Activated CD4-positive, alpha-beta memory T cell treated with anti-CD3 and anti-CD28 coated beads for 36 hours (primary cell): ENCODE measurements at places on chromosomes 13 and 19. TPM values are rescaled to one million over a fixed set of nuclear protein-coding genes. Genes with fewer than 3 reads are reported as not detected.

The LPAR6 gene
- 8.8 TPM for total RNA-seq

The PEX11G gene
- total RNA-seq = 2.1 TPM

DNA sequence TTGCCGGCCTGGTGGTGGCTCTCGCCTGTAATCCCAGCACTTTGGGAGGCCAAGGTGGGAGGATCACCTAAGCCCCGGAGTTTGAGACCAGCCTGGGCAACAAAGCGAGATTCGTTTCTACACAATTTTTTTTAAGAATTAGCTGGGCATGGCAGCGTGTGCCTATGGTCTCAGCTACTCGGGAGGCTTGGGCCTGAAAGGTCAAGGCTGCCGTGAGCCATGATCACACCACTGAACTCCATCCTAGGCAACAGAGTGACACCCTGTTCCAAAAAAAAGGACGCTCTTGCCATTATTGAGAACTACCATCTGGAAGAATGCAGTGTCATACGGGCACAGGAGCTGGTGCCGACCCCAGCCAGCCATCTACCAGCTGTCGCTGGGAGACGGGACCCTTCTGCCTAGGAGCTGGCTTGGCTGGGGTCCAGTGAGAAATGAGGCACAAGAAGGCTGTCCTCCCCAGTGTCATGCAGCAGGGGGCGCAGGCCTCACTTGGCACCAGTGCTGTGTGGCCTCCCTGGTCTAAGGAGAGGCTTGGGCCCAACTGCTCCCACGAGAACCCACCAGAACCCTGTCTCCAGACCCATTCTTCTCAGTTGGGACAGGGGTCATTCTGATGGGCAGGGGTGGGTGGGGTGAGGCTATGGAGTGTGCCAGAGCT, 12.2 kb upstream of the RELB start:
- no peak overlapping the region for H3K27ac ChIP-seq
- H3K27me3 ChIP-seq = no peaks in the 10 kb centered on the region
- peaks cover 12% of the 10 kb centered on the region for H3K36me3 ChIP-seq

The ZNF136 gene
- total RNA-seq = 12.8 TPM

The TMEM221 gene
- not detected for total RNA-seq

DNA sequence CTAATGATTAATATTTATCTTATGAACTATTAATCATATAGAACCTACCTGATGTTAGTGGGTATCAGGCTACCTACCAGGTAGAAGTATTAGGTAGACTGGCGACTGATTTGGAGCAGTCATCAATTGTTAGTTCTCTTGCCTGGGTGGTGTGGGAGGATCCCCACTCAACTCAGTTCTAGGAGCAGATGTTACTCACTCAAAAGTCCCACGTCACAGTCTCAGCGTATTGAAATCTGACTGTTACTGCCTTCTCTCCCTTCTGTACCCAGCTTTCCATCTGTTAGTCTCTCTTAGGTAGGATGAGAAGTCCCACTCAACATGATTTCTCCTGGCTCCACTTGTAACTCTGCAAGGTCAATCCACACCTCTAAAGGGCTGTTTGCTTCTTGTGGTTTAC, 102.7 kb downstream of the OLFM4 start:
- no peak overlapping the region for H3K27ac ChIP-seq
- no peak for DNase-seq
- no peaks in the 10 kb centered on the region for H3K27me3 ChIP-seq
- no peak overlapping the region for H3K4me3 ChIP-seq
- H3K4me1 ChIP-seq = no peaks in the 10 kb centered on the region

DNA sequence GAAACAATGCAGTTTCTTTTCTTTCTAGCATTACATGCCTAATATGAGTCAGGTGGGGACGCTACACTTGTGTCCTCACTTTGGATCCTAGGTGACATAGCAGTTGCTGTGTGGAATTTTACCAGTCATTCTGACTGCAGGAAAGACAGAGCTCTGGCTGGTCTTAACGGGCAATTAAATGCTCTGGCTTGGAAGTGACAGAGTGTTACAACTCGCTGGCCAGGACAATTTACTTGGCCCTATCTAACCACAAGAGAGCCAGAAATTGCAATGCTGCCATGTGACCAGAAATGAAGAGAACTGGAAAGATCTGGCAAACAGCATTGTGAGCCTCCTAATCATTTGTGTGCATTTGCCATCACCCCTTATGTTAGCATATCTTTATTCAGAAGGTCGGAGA, 351.1 kb downstream of the DCT start:
- H3K36me3 ChIP-seq = no peaks in the 10 kb centered on the region
- H3K27me3 ChIP-seq = peaks cover 3% of the 10 kb centered on the region
- no peak overlapping the region for H3K4me3 ChIP-seq

- no peak for DNase-seq
- no peak overlapping the region for H3K27ac ChIP-seq
- H3K27me3 ChIP-seq = peaks cover 11% of the 10 kb centered on the region
- H3K36me3 ChIP-seq = no peaks in the 10 kb centered on the region
Measured at GRCh38 chr13:33125821-33126570, 109.8 kb downstream of the KL start.

GRCh38 chr19:34778342-34778741, 5.3 kb upstream of the ZNF599 start:
- no peak overlapping the region for H3K4me3 ChIP-seq
- H3K4me1 ChIP-seq = no peaks in the 10 kb centered on the region
- no peaks in the 10 kb centered on the region for H3K36me3 ChIP-seq

- no peak overlapping the region for H3K4me3 ChIP-seq
- peaks cover 2% of the 10 kb centered on the region for H3K27me3 ChIP-seq
- no peaks in the 10 kb centered on the region for H3K36me3 ChIP-seq
Measured at GRCh38 chr13:32824675-32825074, 191.5 kb upstream of the KL start.

GRCh38 chr13:29743201-29743786, 107.1 kb downstream of the UBL3 start:
- H3K36me3 ChIP-seq = no peaks in the 10 kb centered on the region
- no peaks in the 10 kb centered on the region for H3K4me1 ChIP-seq
- no peak overlapping the region for H3K4me3 ChIP-seq
- no peak for DNase-seq

DNA sequence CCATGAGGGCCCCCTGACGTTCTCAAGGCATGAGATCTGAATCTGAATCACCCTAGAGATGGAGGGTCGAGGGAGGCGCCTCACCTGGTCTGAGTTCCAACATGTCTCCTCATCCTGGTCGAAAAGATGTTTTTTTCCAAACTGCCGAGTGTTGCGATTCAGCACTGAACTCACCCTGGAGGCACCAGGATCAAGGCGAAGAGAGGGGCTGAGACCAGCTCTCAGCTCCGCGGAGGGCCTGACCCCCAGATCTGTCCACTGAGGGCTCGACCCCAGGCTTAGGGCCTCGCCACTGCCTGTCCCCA, 555 bp downstream of the NR2C2AP start:
- H3K4me1 ChIP-seq = peaks cover 28% of the 10 kb centered on the region
- no peaks in the 10 kb centered on the region for H3K27me3 ChIP-seq
- peak overlapping the region; percentile 93 for H3K27ac ChIP-seq

- peaks cover 4% of the 10 kb centered on the region for H3K36me3 ChIP-seq
- H3K27me3 ChIP-seq = no peaks in the 10 kb centered on the region
- no peak for DNase-seq
- no peaks in the 10 kb centered on the region for H3K4me1 ChIP-seq
Measured at GRCh38 chr13:38024431-38024830, 154.9 kb upstream of the TRPC4 start.

DNA sequence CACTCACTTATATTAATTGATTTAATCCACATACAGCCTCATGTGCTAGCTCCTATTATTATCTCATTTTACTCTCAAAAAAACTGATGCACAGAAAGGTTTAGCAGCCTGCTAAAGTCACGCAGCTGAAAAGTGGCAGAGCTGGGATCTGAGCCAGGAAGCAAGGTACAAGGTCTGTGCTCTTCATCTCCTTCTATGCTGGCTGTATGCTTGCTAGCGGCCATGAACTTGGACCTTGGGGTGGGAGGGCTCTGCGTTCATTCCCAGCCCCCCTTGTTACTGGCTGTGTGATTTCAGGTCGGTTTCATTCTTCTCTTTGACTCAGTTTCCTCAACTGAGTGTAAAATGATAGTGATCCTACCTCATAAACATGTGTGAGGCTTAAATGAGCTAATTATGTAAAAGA, 69.8 kb downstream of the ALOX5AP start:
- H3K27me3 ChIP-seq = no peaks in the 10 kb centered on the region
- H3K36me3 ChIP-seq = no peaks in the 10 kb centered on the region
- peaks cover 20% of the 10 kb centered on the region for H3K4me1 ChIP-seq

The NLRP11 gene
- not detected for total RNA-seq

The FCAR gene
- not detected for total RNA-seq

GRCh38 chr19:778910-779653, 18.2 kb upstream of the PTBP1 start:
- H3K27ac ChIP-seq = no peak overlapping the region
- no peak overlapping the region for H3K4me3 ChIP-seq
- H3K27me3 ChIP-seq = no peaks in the 10 kb centered on the region
- H3K36me3 ChIP-seq = no peaks in the 10 kb centered on the region

GRCh38 chr13:53342623-53343360, 314.2 kb downstream of the OLFM4 start:
- H3K27me3 ChIP-seq = no peaks in the 10 kb centered on the region
- H3K4me1 ChIP-seq = no peaks in the 10 kb centered on the region
- no peak overlapping the region for H3K4me3 ChIP-seq
- H3K36me3 ChIP-seq = no peaks in the 10 kb centered on the region
- DNase-seq = no peak

The LMTK3 gene
- 3.8 TPM for total RNA-seq

DNA sequence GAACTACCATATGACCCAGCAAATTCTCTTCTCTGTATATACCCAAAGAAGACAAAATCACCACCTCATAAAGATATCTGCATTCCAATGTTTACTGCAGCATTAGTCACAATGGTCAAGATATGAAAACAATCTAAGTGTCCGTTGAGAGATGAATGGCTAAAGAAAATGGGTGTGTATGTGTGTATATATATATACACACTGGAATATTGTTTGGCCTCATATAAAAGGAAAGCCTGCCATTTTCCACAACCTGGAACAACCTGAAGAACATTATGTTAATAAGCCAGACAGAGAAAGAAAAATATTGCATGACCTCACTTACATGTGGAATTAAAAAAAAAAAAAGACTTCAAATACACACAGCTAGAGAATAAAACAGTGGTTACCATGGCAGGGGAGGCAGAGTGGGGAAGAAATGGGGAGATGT, 29.5 kb upstream of the RBM26 start:
- DNase-seq = no peak
- H3K4me3 ChIP-seq = no peak overlapping the region
- H3K36me3 ChIP-seq = no peaks in the 10 kb centered on the region
- no peak overlapping the region for H3K27ac ChIP-seq
- peaks cover 16% of the 10 kb centered on the region for H3K4me1 ChIP-seq
- no peaks in the 10 kb centered on the region for H3K27me3 ChIP-seq

- no peaks in the 10 kb centered on the region for H3K36me3 ChIP-seq
- H3K27ac ChIP-seq = no peak overlapping the region
- no peaks in the 10 kb centered on the region for H3K27me3 ChIP-seq
Measured at GRCh38 chr13:63864171-63864902, 2448.7 kb upstream of the PCDH20 start.

DNA sequence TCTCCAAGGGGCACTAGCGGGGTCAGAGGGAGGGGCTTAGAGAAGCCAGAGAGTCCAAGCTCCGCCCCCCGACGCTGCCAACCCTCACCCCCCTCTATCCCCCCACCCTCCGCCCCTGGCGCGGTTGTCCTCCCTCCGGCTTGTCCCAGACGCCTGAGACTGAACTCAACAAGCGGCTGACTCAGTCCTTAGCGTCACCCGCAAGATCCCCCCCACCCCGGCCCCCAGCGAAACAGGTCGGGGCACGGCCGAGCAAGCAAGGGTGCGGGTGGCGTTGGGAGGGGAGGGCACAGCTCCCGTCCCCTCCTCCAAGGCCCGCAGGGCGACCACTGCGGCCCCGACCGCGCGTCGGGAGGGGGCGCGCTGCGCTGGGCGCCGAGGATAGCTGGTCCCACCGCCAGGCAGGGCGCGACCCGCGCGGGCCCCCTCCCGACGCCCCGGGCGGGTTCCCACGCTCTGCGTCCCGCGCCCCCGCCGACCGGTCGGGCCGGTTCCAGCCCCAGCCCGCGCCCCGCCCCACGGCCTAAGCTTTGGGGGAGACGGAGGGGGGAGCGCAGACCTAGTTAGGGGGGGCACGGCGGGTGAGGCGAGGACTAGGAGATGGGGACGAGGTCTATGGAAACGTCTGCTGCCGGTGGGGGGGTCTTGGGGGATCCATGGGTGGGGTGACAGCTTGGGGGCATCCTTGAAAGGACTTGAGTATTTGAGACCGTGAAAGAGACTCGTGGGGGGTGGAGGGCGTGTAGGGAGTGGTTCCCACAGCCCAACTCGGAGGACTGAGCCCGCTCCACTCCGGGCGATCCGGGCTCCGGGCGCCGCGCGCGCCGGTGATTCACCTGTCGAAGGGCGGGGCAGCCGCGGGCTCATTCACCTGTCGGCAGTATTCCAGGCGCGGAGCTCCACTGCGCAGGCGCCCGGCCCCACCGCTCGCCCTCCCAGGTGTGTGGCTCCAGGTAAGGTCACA, 5.1 kb downstream of the NOTCH3 start:
- H3K27ac ChIP-seq = no peak overlapping the region
- H3K36me3 ChIP-seq = no peaks in the 10 kb centered on the region
- H3K27me3 ChIP-seq = peaks cover 60% of the 10 kb centered on the region
- DNase-seq = peak; percentile 19

DNA sequence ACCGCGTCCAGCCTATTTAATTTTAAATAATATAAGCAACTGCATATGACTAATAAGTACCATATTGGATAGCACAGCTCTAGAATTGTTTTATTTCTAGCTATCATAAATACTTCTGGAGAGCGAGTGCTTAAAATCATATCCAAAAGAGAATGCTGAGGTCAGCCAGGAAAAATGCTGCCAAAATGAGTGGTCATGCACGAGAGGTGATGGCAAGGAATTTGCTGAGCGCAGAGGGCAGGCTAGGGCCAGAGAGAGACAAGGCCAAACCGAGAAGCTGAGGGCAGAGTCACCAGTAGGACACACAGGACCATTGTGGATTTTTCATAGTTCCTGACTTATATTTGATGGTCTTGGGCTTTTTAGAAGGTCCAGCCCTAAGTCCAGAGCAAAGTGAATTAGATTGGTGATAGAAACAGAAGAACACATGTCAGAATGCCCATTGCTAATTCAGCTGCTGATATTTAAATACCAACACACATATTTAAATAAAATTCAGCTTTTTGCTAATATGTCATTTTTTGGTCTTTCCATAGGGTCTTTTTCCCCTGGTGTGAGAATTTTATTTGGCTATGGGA, 33.6 kb upstream of the UBL3 start:
- no peaks in the 10 kb centered on the region for H3K36me3 ChIP-seq
- no peak overlapping the region for H3K27ac ChIP-seq
- no peak overlapping the region for H3K4me3 ChIP-seq
- no peaks in the 10 kb centered on the region for H3K27me3 ChIP-seq
- no peak for DNase-seq

The ZNF763 gene
- total RNA-seq = 1.6 TPM

GRCh38 chr19:41930926-41931592, 2.8 kb upstream of the ERFL start:
- peaks cover 1% of the 10 kb centered on the region for H3K27me3 ChIP-seq
- H3K27ac ChIP-seq = no peak overlapping the region
- H3K4me1 ChIP-seq = peaks cover 30% of the 10 kb centered on the region
- H3K4me3 ChIP-seq = no peak overlapping the region
- no peaks in the 10 kb centered on the region for H3K36me3 ChIP-seq
